ENCODE measurements at places on chromosomes 6 and 20.
A peak's percentile ranks its signal among the peaks of the same experiment; 100 is the strongest.

DNA sequence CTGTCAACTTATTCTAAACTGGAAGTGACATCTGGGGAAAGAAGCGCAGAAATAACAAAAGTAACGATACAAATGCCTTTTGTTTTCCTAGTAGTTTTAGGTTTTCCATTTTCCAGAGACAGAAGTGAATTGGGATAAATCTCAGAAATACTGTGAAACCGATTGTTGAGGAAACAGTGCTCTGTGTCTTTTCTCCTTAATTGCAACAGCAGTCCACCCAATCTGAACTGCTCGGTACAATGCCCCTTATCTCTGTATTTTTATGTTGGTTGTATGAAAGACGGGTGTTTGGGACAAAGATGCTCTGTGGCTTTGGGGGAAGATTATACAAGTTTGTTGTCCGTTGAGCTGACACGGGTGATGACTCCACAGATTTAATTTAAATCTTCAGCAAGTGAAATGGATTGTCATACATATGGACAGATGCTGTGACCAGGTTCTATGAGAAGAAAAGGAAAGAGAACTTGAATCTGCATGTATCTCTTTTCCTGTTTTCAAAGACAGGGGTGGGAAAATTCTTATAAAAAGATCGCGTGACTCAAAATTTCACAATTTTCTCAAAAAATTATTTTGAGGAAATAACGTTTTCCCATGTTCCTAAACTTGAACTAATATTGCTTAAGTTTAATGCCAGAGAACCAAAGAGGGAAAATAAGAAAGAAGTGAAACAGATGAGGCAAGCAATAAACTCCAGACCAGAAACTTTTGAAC, 41.2 kb downstream of the SASH1 start:
- no peak for DNase-seq

DNA sequence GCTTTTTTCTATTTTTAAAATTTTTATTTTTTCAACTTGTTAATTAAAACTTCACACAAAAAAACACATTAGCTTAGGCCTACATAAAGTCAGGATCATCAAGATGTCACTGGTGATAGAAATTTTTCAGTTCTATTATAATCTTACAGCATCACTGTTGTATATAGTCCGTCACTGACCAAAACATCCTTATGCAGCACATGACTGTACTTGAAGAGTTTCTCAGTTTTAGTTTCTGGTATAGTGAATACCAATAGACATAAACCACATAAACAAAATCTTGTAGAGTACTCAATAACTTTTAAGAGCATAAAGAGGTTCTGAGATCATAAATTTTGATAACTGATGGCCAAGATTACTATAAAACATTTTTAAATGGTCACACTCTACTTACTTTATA, 71.8 kb downstream of the ASCC3 start:
- DNase-seq = no peak

DNA sequence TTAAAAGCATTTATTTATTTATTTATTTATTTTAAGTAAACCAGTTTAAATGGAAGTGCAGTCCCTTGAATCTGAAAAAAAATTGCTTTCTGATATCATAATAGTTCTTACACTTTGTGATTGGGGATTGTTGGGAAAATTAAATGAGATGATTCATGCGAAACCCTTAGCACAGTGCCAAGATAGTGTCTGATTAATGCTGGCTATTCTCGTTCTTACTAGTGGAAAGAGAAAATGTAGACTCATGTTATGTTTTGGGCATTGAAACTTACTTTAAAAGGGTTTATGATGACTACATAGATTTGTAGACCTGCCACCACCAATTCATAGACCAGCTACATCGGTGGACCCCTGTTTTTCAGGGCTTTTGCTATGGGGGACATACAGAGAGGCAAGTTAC, 229.2 kb upstream of the ZFP64 start:
- DNase-seq = no peak

GRCh38 chr6:98836962-98837944, 2.9 kb downstream of the POU3F2 start:
- no peak for DNase-seq

GRCh38 chr6:124913056-124913455, 49.2 kb upstream of the RNF217 start:
- DNase-seq = no peak

DNA sequence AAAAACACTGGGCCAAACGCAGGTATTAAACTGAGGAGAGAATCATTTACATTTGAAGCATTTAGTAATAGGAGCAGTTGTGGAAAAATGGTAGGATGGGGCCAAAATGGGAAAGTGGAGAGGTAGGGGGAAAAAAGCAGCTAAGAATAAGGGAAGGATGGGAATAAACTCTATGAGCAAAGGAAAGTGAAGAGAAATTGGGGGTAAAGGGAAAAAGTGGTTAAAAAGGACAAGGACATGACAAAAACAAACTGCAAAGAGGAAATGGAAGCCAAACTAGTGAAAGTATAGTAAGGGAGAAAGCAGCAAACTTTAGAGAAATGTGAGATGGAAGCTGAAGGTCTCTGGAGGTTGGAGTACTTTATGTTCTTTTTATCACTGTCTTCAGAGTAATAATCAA, 6.2 kb upstream of the ZSCAN16 start:
- no peak for DNase-seq

GRCh38 chr20:47664068-47664437, 121.2 kb downstream of the SULF2 start:
- DNase-seq = no peak

DNA sequence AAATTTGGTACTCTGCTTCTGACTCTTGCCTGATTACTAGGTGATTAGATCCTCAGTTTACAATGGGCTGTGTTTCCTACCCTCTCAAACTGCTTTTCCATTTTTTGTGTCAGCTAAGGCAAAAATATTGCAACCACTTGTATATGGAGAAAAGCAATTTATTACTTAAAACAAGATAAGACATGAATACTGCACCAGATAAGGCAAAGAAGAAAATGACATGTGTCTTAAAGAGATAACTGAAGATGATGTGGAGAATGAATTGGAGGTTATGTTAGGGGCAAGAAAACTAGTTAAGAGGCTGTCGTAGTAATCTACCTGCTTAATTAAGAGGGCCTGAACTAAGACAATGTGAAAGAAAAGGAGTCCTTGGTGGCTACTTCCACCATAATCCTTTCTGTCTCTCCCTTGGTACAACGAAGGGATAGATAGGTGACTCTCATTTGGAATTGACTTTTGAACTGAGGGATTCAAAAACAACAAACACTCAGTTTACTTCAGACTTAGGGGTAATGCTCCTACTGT, 16.3 kb upstream of the REV3L start:
- no peak for DNase-seq

- no peak for DNase-seq
Measured at GRCh38 chr6:116210750-116211425, 43.0 kb downstream of the TSPYL4 start.

- peak; percentile 73 for DNase-seq
Measured at GRCh38 chr6:47146431-47147174, 104.5 kb upstream of the ADGRF1 start.

GRCh38 chr6:109014606-109015005, 80.0 kb downstream of the SESN1 start:
- DNase-seq = no peak

GRCh38 chr6:37011656-37012378, 6.4 kb downstream of the FGD2 start:
- DNase-seq = no peak

- peak; percentile 16 for DNase-seq
Measured at GRCh38 chr6:11096109-11096508, 2.5 kb downstream of the SMIM13 start.

- no peak for DNase-seq
Measured at GRCh38 chr20:53943522-53944291, 126.7 kb downstream of the BCAS1 start.

DNA sequence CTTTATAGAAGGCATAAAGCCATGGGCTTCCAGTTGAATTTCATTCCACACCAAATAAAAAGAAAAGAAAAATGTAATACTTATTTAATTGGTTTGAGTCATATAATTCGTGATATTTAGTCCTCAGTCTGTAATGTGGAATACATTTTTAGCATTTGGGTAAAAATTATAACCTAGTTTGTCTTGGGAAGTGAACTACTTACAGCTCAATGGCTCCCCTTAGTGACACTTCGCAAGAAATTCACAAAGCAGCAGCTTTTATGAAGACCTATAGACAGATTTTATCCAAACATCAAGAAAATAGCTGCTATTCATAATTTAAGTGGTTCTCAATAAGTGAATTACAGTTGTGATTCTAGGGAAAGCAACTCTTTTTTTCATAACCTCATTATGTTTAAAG, 72.1 kb downstream of the RSPO3 start:
- DNase-seq = no peak

DNA sequence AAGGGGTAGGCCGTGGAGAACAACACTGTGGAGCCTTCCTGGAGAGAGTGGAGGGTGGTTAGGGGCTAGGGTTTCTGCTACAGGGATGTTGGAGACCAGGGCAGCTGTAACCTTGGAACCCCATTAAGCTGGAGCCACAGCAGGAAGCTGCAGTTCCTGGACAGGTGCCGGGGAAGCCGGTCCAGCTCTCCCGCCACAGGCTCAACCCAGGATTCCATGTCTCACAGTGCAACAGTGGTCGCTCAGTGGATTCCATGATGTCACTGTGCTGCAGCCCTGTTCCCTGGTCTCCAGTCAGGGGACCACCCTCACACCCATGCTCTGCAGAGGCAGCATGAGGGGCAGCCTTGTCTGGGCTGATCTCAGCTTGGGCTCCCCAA, 264.6 kb upstream of the CDYL start:
- no peak for DNase-seq

- no peak for DNase-seq
Measured at GRCh38 chr6:125558907-125559306, 190.5 kb upstream of the HEY2 start.

- DNase-seq = no peak
Measured at GRCh38 chr20:63958964-63959698, 2.9 kb upstream of the UCKL1 start.

DNA sequence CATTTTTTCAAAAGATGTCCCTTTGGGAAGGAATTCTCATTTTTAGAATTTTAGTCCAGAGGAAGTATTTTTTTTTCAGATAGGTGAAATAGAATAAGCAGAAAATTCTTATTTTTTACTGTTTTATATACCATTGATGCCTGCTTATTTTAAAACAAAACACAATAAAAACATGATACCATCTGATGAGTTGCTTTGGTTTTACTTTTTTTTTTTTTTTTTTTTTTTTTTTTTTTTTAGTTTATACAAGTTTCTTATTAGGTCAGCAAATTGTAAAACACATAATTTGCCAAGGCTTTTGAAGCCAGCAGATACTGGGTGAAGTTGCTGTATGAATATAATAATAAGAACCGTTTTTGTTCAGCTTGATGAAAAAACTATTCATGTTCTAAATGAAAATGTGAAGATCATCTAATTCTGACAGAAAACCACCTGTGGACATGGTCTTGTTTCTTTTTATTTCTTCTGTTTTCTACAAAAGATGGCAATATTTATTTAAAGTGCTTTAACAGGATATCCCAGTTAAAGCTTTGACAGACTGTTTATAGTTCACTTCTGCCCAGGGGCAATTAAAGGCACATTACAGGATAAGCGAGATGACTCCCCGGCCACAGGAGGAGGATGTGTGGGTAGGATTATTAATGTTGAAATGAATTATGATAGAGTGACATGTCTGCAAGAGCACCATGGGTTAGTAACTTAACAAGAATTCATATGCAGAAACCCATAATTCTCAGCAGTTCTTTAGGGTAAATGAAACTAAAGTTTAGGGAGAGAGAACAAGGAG, 31.1 kb downstream of the MYB start:
- no peak for DNase-seq

DNA sequence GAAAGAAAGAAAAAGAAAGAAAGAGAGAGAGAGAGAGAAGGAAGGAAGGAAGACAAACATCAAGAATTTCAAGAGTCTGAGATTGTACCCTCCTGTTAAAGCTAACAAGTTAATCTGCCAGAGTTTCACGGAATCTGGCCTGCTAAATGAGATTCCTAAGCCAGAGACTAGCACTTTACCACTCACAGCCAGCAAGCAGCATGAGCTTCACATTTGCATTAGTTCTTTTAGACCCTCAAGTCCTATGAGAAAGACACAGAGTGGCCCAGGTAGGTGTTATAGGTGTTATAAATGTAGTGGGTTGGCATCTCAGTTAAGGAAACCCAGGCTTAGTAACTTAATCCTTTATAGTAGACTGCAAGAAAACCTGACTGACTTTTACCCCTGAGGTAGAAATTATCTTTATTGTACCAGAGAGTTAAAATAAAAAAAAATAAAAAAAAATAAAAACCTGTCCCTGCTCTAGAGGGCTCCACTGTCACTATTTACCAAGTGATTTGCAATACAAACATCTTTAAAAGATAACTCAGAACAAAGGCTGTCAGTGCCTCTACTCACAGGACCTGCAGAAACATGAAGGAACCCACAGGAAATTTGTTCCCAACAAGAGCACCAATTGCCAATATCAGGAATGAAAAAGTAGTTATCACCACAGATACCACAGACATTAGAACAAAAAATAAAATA, 9.7 kb upstream of the IBTK start:
- no peak for DNase-seq

DNA sequence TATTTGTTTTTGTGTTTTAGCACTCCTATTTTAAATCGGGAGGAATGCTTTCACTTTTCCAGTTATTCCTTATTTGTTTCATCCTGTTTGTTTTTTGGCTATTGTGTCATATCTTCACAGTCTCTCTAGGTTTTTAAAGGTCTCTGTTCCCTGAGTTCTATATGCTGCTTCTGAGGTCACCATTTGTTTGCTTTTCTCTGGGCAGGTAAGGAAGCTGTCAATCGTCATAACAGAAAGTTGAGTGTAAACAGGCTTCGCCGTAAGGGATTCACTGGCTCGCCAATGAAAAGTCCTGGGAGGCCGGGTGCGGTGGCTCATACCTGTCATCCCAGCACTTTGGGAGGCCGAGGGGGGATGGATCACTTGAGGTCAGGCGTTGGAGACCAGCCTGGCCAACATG, 48.7 kb upstream of the RPS6KA2 start:
- DNase-seq = no peak

- no peak for DNase-seq
Measured at GRCh38 chr6:139330826-139331500, 39.2 kb upstream of the TXLNB start.

GRCh38 chr20:20002101-20002998, 14.8 kb upstream of the NAA20 start:
- DNase-seq = no peak

- DNase-seq = no peak
Measured at GRCh38 chr20:20691477-20692235, 20.8 kb downstream of the RALGAPA2 start.

GRCh38 chr6:132974122-132974521, 159.8 kb downstream of the RPS12 start:
- DNase-seq = no peak

- DNase-seq = no peak
Measured at GRCh38 chr6:134936931-134937330, 13.0 kb downstream of the ALDH8A1 start.

GRCh38 chr6:53148684-53149083, at the start of gene GCM1:
Gene GCM1 (minus strand): TSS chr6:53148841. CDS start chr6:53145632, 3,209 bp downstream.
- DNase-seq = no peak

- no peak for DNase-seq
Measured at GRCh38 chr20:12966468-12967085, 42.2 kb upstream of the SPTLC3 start.

- DNase-seq = no peak
Measured at GRCh38 chr20:47998736-47999135, 213.5 kb upstream of the SULF2 start.
